ENCODE measurements at places on chromosomes 2 and 18.

- DNase-seq, result peak; percentile 52
Measured at GRCh38 chr18:10588975-10589374, 63.1 kb downstream of the NAPG start.

- no peak for DNase-seq
Measured at GRCh38 chr2:2577407-2577831, 246.3 kb upstream of the MYT1L start.

- DNase-seq, result no peak
Measured at GRCh38 chr2:26915316-26915715, 55.1 kb upstream of the MAPRE3 start.

DNA sequence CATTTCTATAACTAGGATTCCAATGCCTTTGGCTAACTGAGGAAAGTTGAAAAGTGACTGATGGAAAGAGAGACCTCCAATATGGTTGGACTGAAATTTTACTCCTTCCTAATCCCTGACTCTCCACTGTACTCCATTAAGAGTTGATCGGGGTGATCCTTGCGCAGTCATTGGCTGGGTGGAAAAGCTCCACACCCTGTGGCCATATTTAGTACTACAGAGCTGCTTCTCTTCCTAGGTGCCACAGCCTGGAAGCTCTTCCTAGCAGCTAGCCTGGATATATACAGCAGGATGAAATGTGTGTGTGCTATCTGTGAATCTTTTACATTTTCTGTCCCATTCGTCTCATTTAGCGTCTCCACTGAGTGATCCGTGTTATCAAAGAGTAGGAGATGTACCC lies 71.2 kb downstream of the MEP1B start:
- DNase-seq, result peak; percentile 14

DNA sequence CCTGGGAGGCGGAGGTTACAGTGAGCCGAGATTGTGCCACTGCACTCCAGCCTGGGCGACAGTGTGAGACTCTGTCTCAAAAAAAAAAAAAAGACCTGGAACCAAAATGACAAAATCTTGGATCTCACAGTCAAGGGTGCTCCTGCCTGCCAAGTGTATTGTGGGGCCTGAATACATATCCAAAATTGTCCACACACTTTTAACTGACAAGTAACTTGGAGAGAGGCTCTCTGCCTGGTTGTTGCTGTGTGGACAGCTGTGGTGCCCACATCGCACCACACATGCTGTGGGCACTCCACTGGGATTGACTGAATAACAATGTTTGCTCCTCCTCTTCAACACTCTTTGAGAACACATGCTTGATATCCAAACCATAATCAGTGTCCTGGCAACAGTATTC lies 117.6 kb upstream of the REV1 start:
- no peak for DNase-seq

DNA sequence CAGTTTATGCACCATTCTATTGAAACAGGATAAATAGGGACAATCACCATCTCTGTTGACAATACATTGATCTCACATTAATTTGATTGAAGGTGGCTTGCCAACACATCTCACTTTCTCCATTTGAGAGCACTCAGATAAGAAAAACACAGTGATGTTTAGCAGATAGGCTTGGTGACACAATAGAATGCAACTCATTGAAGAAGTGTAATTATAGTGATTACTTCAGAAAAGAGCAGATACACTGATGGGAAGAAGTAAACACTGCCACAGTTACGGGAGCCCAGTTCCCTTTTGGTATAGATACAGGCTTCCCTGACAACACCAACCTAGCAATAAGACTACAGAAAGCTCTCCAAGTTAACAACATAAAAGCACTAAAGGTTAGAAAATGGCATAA lies 89.1 kb downstream of the FIGN start:
- no peak for DNase-seq

- no peak for DNase-seq
Measured at GRCh38 chr2:148969659-148970061, 68.8 kb upstream of the LYPD6B start.

- DNase-seq, result no peak
Measured at GRCh38 chr2:200943527-200944105, 19.8 kb downstream of the ORC2 start.

GRCh38 chr18:79405019-79405780 lies 9.5 kb downstream of the NFATC1 start:
- no peak for DNase-seq

DNA sequence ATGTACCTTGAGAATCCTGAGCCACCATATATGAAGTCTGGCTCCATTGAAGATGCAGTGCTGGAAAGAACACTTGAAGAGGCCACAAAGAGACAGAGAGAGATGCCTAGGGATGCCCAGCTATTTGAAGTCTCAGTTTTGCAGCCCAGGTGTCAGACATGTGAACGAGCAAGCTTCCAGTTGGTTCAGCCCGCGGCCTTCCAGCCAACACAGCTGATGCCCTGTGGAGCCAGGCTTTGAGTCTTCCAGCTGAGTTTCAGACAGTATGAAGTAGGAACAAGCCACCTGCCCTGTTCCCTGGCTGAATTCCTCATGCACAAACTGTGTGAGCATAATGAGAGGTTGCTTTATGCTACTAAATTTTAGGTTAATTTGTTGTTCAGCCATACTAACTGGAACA lies 108.8 kb downstream of the SPHKAP start:
- no peak for DNase-seq

DNA sequence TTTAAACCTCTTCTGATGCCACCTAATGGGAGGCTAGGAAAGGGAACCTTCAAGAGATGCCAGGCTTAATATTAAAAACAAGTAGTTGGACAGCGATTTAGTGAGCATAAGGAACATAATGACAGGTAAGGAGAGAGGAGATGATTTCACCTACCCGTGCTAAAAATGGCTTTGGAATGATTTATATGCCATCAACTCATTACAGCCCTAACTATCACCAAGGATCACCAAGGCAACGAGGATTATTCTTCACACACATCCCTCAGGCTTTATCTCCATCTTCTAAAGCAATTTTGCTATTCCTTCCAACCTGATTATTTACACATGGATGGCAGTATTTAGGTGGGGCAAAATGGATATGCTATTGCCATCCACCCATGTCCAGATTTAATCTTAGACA lies 237.8 kb downstream of the DCC start:
- no peak for DNase-seq

DNA sequence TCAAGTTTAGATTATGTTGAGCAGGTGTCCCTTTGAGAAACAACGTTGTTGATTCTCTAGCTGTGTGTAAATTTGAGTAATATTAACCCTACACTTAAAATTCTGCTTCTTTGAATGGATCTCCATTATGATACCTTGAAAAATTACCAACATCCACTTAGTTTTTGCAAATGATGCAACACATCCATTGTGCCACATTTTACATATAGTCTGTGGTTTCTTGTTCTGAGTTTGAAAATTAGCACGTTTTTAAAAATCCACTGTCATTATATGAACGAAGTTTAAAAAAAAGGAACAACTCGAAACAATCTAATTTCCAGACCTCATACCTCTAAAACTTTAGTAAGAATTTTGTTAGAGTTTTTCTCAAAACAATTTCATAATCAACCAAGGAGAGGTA lies 37.7 kb downstream of the PIK3C3 start:
- DNase-seq, result no peak

DNA sequence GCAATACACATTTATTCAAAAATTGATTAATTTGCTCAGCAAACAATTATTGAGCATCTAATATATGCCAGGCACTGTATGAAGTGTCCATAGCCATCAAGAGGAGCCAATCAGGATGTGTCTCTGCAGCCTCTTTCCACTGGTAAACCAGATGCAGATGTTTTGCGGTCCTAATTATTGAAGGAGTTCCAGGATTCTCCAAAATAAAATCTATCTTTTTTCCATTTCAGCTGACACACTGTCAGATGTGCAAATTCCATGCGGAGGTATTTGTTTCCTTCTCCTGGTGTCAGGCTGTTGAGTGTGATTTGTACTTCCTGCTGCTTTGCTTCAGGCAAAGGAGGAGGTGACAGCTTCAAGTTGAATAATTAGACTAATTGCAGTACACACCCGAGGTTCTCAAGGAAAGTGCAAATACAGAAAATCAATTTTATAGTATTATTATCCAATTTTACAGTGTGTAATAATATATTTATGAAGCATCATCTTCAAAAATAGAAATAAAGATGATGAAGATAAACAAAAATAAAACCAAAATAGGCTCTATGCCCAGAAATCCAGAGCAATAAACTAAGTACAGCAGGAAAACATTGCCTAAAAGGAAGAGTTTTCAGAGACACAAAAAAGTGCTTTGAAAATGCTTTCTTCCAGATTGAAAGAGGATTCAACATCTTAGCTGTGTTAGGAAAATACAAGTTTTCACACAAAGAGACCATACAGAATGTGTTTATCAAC lies 1352.9 kb upstream of the CHAC2 start:
- no peak for DNase-seq

DNA sequence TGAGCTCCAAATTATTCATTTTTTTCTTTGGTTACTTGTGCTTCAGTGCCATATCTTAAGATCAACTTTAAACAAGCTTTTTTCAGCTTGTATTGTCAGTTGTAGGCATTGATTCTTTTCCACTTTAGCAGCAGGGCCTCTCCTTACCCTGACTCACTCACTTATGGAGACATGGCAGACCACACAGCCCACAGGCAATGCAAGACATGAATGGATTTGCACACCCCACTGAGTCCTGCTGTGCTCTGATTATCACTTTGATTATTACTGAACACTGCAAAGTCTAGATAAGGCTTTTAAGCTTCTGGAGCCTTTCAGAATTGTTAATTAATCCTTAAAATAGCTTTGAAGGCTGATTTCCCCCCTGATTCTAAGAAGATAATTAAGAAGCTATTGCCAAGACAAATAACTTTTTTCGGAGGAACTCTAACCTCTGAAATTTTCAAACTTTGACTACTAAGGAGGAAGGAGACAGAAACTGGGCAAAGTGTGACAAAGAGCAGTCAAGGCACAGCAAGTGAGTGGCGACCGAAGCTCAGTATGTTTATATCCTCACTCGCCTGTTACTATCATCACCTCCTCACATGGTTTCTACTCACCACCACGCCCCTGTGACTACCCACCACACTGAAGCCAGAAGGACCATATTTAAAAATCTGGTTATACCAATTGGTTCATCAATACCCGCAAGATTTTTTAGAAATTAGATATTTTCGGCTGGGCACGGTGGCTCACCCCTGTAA lies 43.3 kb downstream of the CACNB4 start:
- DNase-seq, result no peak

DNA sequence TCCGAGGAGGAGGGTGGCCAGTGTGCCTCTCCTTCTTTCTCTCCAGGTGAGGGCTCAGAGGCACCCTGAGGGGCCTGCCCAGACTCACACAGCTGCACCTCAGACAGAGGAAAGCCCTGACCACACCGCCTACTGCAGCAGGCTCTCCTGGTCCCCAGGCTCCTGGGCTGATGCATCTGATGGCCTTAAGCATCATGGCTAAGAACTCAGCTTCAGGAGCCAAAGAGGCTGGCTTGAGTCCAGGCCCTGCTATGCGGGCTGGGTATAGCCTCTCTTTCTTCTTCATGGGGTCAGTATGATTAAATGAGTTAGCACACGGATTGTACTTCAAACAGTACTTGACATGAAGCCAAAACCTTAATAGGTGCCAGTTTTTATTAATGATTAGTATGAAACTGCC lies 89.6 kb downstream of the TGFA start:
- DNase-seq, result no peak

DNA sequence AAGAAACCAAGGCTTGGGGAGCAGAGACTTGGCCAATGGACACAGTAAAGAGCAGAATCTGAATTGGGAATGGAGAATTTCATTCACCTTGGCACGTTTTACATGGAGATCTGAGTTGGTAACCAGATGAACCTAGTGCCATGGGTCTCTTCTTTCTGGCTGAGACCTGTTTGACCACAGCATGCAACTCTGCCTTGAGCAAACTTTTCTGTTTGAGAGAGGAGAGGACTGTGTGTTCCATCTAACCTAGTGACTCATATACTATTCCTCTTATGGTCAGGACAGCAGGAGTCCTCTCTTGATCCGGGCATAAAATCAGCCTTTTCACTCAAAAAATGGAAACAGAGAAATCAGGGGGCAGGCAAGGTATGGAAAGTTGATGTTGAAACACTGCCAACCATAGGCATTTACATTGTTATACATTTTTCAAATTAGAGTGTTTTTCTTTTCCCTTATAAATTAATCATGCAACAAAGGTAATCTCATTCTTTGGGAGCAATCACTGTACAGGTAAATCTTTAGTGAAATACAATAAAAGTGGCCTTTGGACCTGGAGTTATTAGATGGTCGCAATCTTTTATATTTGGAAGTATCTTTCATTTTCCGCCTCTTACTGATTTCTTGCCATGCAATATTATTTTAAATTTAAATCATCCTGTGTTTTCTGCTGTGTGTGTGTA lies 86.7 kb downstream of the NRP2 start:
- DNase-seq, result no peak

GRCh38 chr2:175837046-175837445 lies 165.0 kb downstream of the LNPK start:
- DNase-seq, result no peak

DNA sequence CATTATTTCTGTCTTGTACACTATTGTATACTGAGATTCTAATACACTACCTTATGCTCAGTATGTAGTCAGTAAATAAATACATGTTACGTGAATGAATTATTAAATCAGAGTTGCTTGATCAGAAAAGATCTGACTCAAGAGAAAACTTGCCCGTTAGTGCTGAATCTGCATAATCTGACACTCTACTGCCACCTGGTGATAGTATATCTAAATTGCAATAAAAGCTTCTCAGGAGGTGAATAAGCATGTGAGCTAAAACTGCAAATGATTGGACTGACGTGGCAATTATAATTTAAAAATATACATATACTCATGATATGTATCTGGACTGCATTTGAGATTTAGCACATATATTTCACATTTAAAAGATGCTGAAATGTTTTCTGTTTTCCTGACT lies 70.4 kb downstream of the KIAA1328 start:
- peak; percentile 4 for DNase-seq

GRCh38 chr2:218957671-218958070 lies 1.8 kb upstream of the CDK5R2 start:
- DNase-seq, result no peak

- DNase-seq, result no peak
Measured at GRCh38 chr2:1674276-1674675, 70.0 kb downstream of the PXDN start.

DNA sequence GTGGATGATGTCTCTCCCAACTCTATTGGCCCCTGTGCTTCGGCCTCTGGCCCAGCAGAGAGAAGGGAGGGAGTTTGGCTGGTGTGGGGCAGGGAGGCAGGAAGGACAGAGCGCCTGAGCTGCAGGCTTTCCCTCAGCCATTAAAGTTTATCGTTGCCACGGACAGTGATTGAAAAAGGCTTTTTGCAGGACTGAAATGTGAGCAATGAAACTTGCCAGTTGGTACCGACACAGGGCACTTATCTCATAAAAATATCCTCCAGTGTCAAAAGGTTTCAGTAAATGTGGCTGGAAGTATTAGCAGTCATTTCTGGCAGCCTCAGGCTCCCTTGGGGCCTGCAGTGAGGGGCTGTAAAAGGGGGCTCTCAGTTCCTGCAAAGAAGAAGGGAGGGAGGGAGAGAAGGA lies 169.2 kb downstream of the GLI2 start:
- DNase-seq, result no peak

GRCh38 chr18:3110034-3110752 lies 97.2 kb upstream of the LPIN2 start:
- DNase-seq, result no peak
